ENCODE measurements at places on chromosomes 4 and X.

- DNase-seq: no peak
Observed at GRCh38 chr4:98484031-98484430, 174.4 kb downstream of the TSPAN5 start.

DNA sequence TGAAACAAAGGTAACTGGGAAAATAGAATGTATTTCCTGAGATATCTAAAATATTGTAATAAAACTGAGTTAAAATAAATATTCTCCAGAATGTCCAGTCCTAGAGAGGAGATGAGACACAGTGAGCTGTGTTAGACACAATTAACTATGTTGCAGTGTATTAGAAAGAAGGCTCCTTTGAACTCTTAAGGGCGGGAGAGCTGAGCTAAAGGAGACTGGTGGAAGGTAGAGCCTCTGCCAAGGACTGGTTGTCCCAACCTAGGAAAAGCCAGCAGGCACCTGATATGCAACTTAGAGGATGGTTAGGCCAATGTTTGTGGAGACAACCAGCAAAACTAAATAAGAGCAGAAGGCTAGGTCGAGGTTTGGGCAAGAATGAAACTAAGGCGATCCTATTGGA is 4.3 kb downstream of the ASB11 start:
- no peak for DNase-seq

- DNase-seq: no peak
Observed at GRCh38 chrX:53445977-53446376, 11.8 kb upstream of the HSD17B10 start.

DNA sequence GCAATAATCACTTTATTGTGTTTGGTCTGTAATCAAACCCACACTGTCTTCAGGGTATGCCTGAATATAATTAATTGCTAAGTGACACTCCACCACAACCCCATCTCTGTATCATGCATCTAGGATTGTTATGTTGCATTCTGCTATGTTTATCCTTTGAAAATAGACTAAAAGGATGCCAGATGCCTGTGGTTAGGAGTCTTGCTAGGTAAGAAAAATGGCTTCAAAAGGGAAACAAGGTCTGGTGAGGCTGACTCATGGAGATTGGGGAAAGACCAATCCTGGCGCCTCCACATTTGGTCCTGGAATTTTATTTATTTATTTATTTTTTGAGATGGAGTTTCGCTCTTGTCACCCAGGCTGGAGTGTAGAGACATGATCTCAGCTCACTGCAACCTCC is 360.5 kb upstream of the SLC7A11 start:
- DNase-seq: no peak

- DNase-seq: no peak
Observed at GRCh38 chr4:10706236-10706635, 21.7 kb upstream of the CLNK start.

DNA sequence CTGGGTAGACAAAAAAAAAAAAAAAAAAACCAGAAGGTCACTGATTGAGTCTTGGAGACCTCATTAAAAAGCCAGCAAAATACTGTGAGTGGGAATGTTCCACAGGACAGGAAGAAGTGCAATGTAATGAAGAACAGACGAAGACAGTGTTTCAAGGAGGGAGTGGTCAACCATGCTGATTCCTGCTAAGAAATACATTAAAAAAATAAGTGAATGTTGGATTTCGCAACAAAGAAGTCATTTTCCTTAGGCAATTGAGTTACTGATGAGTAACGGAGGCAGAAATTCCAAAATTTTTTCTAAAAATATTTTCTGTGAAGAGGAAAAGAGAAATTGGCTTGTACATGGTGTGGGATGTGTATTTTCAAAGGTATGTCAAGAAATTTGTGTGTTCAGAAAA is 94.3 kb upstream of the FAM47B start:
- DNase-seq: no peak

DNA sequence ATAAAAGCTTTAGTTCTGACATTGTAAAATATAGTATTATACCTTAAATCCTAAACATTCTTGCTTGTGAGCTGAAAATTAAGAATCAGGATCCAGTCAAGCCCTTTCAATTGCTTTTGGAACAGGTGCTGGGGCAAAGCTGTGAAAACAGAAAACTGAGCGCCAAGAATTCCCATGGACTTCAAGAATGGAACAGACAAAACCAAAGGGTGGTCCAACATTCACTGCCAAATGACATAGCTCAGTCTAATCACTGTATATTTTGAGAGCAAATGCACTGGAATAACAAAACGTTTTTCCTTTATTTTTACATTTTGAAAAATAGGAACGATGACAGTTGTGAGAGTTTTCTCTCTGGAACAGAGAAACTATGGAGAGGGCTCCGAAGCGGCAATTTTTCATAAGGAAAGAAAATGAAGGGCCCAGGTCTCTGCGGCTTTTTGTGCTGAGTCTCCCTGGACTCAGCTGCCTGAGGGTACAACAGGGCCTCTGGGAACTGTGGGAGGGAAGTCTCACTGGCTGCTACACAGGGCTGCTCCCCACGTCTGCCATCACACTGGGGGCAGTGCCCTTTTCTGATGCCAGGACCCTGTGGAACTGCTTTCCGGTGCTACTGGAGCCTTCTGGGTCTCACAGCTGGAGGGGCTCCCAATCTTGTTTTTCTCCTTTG is 56.0 kb upstream of the BMPR1B start:
- no peak for DNase-seq

- no peak for DNase-seq
Observed at GRCh38 chr4:101801958-101802357, 11.4 kb downstream of the BANK1 start.

DNA sequence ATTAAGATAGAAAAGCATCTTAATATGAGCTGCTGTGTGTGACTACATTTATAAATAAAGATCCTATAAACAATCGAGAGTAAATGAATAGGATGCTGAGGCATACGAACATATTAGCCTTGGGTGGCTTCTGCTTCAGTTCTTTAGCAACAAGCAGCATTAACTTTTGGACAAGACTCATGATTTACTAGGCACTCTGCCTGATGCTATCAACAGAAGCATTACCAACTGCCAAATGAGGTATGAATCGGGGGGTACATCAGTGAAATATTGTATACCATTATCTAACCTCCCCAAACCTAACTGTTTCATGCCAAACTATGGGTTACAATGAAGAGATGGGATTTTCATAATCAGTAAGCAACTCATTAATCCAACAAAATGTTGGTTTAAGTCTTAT is 113.1 kb downstream of the RAB28 start:
- DNase-seq: no peak

- no peak for DNase-seq
Observed at GRCh38 chr4:77430847-77431246, 174.8 kb upstream of the CXCL13 start.

DNA sequence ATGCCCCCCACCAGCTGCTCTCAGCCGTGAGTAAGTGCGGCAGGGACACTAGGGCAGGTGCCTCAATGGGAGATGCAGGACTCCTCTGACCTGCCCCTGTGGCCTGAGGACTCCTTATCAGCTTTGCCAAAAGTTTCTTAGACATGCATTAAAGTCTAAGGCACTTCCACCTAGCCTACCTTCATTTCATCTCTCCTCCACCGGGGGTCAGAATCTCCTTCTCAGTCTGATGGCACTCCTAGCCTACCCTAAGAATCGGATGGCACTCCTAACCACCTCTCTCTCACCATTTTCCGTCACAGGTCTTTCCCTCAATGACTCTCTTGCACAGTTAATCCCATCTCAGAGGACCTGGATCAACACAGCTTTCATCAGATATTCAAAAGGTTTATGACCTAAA is 85.9 kb downstream of the OTC start:
- no peak for DNase-seq

- DNase-seq: no peak
Observed at GRCh38 chr4:99061048-99061700, 27.4 kb downstream of the ADH5 start.

- no peak for DNase-seq
Observed at GRCh38 chr4:42710329-42710728, 53.4 kb upstream of the ATP8A1 start.

Measured in mesothelial cell of epicardium (in vitro differentiated cells).